HepG2 (cell line): ENCODE measurements at places on chromosomes 1 and 21. TPM values are rescaled to one million over a fixed set of nuclear protein-coding genes. Genes with fewer than 3 reads are reported as not detected.

Gene CFAP45
- total RNA-seq: not detected in 2 replicates

Gene DOCK7
- total RNA-seq: 45.7 and 86.5 TPM in 2 replicates

Gene MRPS15
- total RNA-seq: 113 and 137 TPM in 2 replicates

Gene LACTBL1
- 0.90 and 1.3 TPM in 2 replicates for total RNA-seq

Gene S100B
- total RNA-seq: not detected in 2 replicates

Gene CMPK1
- total RNA-seq: 92.0 and 134 TPM in 2 replicates

Gene FMO1
- not detected in 2 replicates for total RNA-seq

Gene LINGO4
- total RNA-seq: 0.02 TPM in 1 of 2 replicates, not detected in the other

Gene GJC2
- total RNA-seq: 1.6 and 3.8 TPM in 2 replicates

Gene ADAMTS5
- not detected in 2 replicates for total RNA-seq

Gene LORICRIN
- total RNA-seq: not detected in 2 replicates

Gene C1QB
- not detected in 2 replicates for total RNA-seq

Gene CLCA4
- total RNA-seq: not detected in 2 replicates

Gene CACNA1S
- not detected in 2 replicates for total RNA-seq

DNA sequence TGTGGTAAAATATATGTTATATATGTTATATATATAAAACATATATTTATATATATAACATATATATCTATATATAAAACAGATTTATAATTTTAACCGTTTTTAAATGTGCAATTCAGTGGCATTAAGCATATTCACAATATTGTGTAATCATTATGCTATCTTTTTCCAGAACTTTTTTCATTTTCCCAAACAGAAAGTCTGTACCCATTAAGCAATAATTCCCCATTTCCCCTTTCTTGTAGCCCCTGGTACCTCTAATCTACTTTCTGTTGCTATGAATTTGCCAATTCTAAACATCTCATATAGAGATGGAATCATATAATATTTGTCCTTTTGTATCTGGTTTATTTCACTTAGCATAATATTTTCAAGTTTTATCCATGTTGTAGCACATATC, 10.7 kb upstream of the ARHGEF11 start:
- no peak for DNase-seq

DNA sequence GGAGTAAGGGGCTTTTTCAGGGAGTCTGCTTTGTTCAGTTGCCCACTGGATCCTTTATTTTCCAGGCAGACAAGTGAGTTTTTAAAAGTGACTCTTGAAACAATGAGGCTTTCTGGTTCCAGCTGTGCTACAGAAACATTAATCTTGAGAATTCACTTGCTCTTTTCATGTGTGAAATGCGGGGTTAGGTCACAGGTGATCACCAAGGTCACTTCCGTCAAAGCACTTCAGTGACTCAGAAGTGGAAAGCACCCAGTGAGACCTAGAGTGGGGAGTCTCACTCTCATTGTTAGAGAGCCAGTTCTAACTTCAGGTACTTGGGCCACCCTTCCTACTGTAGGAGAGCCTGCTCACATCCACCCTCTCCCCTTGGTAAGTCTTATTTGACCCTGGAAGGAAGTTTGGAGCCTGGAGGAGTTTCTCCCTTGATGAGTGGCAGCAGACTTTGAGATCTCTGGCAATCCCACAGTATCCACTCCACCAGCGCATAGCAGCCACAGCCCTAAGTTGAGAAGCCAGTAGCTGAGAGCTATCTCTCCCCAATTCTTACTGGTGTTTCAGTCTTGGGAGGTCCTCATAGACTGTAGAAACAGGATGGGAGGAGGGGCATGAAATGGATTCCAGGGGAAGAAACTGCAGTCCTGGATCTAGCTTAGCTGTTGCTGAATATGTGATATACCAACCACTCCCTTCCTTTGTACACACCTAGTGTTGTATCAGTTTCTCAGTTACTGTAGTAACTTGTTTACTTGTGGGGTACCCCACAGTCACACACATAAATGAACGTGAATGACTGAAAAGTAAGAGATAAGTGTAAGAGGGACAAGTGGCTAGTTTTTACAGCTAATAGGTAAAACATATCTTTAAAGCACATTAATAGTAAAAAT, 3.1 kb downstream of the TACSTD2 start:
- peak; percentile 24 for DNase-seq

DNA sequence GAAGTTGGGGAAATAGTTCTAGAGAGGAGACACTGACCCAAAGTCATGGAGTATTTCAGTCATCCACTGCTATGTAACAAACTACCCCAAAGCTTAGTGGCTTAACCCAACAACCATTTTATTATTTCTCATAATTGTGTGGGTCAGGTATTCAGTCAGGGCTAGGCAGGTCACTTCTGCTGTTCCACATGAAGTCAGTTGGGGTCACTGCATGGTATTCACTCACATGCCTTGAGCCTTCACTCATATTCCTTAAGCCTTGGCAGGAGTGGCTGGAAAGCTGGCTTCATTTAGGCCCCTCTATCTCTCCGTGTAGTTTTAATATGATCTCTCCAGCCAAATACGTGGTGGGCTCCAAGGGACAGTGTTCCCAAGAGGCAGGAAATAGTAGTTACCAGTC, 17.5 kb upstream of the RNF11 start:
- no peak for DNase-seq

GRCh38 chr1:54614024-54614423, 9.3 kb downstream of the FAM151A start:
- DNase-seq: peak; percentile 29

DNA sequence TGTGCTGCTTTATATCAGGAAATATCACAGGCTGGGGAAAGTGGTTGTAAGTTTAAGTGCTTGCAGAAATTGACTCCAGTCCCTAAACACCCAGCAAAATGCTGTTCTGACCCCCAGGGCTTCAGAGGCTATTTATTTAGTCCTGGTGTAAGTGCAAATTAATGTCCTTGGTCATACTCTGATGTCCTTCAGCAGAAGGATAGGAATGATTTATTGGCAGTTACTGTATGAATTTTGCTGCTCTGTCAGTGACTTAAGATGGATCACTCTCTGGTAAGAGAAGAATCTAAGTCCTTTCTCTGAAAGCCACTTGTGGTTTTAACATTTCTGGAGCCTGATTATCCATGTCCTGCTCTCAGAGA, 21.9 kb downstream of the FAM20B start:
- DNase-seq: no peak

DNA sequence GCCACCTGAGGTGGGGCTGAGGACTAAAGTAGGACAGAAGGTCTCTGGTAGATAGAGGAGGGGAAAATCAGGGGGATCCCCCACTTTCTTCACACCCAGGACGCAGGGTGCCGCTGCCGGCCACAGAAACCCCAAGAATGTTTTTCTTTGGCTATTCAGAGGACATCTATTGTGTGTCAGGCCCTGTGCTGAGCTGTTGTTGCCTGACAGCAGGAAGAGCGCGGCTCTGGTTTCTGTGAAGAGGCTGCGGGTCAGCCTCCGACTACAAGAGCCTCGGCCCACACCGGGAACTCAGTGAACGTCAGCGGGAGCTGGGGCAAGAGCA, 407 bp upstream of the PIGV start:
- DNase-seq: no peak

GRCh38 chr1:219434923-219435297, 178.0 kb downstream of the ZC3H11B start:
- DNase-seq: no peak

- no peak for DNase-seq
Observed at GRCh38 chr1:40633523-40633922, 32.0 kb downstream of the RIMS3 start.

GRCh38 chr1:206744683-206745082, 25.9 kb upstream of the IL19 start:
- DNase-seq: no peak

GRCh38 chr1:156474966-156475365, 25.6 kb downstream of the MEF2D start:
- DNase-seq: no peak

DNA sequence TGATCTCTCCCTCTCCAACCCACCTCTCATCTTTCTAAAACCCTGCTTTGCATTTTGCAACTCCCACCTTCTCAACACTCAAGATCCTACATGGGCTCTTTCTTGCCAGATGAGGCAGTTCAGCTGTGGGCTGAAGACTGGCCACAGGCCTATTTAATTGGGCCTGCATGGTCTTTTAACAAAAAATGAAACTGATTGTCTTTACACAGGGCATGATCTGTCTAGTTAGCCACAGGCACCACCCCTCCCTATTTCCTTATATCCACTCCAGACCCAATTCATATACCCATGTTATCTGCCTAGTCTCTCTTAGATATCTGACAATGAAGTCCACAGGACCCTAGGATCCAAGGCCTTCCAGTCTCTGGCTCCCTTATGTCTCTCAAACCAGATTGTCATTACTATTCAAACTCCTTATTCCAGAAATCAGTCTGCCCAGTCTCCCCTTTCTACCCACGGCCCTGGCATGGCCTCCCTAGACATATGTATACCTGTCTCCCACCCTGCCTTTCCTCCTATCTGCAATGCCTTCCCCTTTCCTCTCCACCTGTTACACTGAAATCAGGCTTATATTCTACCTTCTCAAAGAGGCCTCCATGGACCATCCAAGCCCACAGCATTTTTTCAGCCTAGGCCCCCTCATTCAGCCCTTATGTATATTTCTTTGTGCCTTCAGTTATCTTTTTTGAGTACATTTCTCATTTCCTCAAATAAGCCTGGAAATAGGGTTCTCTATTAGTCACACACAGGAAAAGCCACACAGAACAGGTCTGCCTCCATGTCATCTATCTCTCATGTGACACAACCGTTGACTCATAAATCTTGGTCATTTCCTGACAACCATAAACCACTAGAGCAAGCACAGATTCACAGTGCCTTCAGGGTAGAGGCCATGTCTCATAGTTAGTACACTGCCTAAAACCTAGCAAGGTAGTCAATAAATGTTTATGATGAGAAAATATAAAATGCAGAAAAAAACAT, 39.0 kb downstream of the LPAR3 start:
- DNase-seq: no peak

- no peak for DNase-seq
Observed at GRCh38 chr21:38434913-38435533, 63.3 kb downstream of the ERG start.

- DNase-seq: peak; percentile 76
Observed at GRCh38 chr1:94063379-94063778, 57.6 kb downstream of the ABCA4 start.

- no peak for DNase-seq
Observed at GRCh38 chr1:229231754-229232119, 39.2 kb upstream of the RAB4A start.

DNA sequence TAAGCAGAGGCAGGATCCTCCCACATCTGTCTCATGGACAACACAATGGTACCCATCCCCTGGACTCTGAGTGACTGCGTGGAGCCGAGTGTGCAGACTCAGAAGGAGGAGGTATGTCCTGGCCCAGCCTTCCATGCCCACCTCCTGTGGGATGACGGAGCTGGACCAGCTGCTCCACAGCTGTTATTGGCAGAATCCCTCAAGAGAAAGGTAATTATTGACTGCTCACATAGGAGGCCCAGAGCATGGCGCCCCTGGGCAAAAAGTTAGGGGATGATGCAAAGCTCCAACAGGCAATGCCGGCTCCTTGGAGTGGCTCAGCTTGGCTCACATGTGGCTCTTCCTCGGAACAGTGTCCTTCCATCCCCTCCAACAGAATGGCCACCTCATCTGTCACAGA, 12.2 kb upstream of the ACTRT2 start:
- no peak for DNase-seq

- no peak for DNase-seq
Observed at GRCh38 chr1:12338823-12339222, 109.0 kb downstream of the VPS13D start.

DNA sequence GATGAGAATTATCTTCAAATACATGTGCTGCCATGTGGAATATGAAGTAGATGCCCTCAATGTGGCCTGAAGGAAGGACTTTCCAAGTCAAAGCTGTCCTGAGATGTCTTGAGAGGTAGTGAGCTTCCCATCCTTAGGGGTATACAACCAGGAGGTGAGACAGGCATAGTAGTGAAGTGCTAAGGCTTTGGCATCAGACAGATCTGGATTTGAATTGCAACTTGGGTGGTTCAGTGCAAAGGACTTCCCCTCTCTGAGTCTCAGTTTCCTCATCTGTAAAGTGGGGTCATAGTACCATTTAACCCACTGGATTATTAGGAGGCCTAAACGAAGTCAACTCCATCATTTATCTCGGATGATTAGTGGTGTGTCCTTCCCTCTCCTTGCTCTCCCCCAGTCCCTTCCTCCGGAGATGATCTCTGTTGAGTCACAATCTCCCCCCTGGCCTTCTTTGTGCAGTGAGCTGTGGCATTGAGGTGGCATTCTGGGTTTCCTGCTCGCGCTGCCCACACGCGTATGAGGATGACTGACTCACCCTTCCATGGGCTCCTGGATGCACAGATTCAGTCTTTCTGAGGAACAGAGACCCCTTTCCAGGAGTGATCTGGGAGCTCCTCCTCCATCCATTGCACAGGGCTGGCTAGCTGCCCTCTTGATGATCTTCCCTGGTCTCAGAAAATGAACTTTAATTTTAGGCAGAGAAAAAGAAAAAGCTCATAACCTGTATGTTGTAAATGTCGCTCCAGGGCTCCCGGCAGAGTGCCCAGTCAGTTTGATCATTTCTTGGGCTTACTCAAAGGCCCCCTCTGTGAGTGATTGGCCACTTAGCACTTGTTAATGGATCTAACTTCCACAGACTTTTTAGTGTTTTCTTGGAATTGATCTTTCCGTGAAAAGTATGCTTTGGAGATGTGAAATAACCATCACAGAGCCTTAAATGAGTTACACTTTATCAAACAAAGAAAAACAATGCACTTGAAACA, 354.6 kb downstream of the PTPRU start:
- DNase-seq: no peak

GRCh38 chr1:153790313-153790965, 15.2 kb downstream of the SLC27A3 start:
- DNase-seq: no peak

GRCh38 chr1:34518146-34518699, 236.6 kb upstream of the GJB5 start:
- DNase-seq: no peak

DNA sequence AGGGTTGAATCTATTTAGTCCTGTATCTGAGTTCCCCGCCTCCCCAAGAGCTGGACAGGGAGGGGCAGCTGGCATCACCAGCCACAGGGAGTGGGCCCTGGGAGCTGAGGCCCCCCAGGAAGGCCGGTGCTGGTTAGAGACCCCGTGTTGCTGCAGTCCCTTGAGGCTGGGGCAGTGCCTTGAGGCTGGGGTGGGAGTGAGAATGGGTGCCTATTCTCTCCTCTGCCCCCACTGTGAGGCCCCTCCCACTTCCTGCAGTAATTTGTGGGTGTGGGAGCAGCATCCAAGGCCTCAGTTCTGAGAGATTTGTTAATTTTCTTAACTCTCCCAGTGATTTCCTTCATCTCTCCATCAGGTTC, 2.5 kb upstream of the TRAPPC3 start:
- no peak for DNase-seq

- no peak for DNase-seq
Observed at GRCh38 chr1:31739346-31739745, 24.8 kb downstream of the ADGRB2 start.

DNA sequence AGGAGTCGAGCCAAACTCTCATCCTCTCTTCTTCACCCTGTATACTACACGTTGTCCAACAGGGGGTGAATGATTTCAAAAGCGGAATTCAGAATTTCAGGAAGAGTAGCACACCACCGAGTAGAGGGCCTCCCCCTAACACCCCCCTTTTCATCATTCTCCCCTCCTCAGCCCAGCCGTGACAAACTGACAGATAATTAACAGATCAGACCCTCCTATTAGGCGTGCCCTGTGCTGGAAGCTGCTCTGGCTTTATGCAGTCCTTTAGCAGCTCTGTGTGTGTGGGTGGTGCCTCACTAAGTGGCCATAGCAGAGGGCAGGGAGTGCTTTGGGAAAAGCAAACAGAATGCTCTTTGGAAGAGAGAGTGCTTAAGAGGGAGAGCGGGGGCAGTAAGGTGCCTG, 44.3 kb downstream of the PEX14 start:
- peak; percentile 39 for DNase-seq

GRCh38 chr1:89322402-89322801, 41.5 kb upstream of the GBP6 start:
- DNase-seq: no peak
